ENCODE measurements at places on chromosomes 12 and 14. TPM values are rescaled to one million over a fixed set of nuclear protein-coding genes. Genes with fewer than 3 reads are reported as not detected.

- H3K4me1 ChIP-seq = no peaks in the 10 kb centered on the region
- H3K27ac ChIP-seq = no peak overlapping the region
- H3K4me3 ChIP-seq = no peak overlapping the region
- peaks cover 12% of the 10 kb centered on the region for H3K36me3 ChIP-seq
These were observed 23.5 kb downstream of the FGF23 start for GRCh38 chr12:4356041-4356327.

- H3K4me3 ChIP-seq = no peak overlapping the region
- no peak overlapping the region for H3K27ac ChIP-seq
- H3K36me3 ChIP-seq = no peaks in the 10 kb centered on the region
- H3K27me3 ChIP-seq = no peaks in the 10 kb centered on the region
These were observed 56.2 kb downstream of the MIPOL1 start for GRCh38 chr14:37253905-37254304.

DNA sequence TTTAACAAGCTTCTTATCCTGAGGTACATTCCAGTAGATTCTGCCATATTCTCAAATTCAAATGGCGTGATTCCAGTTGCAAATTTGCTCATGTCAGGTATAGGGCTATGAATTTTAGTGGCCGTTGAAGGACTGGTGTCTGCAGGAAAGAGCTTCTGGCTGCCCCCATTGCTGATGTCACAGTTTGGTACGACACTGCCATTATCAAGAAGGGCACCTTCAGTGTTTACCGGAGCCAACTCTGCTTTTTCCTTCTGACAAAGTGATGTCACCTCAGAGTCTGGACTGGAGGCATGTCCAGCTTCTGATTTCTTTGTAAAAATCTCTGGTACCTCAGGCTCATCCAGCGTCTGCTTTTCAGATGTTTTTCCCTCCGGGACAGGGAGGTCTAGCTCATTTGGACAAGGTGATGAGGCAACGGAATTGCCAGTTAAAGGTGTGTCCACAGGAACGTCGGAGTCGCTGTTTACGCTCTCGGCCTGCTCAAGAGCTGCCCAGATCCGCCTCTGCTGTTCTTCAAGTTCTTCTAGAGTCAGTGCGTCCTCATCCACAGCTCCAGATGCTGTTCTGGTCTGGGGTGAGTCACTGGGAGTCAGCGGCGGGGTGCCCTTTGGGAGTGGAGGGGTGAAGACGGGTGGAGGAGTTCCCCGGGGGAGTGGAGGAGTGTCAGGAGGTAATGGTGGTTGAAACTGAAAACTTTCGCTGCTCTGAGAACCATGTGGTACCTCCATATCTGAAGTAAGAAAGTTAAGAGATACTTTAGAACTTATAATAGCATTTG, 27.0 kb downstream of the ZCCHC8 start:
- H3K4me1 ChIP-seq = no peaks in the 10 kb centered on the region
- H3K27me3 ChIP-seq = no peaks in the 10 kb centered on the region

GRCh38 chr12:107670999-107671643, 14.5 kb upstream of the PWP1 start:
- DNase-seq = no peak
- no peak overlapping the region for H3K4me3 ChIP-seq
- no peak overlapping the region for H3K27ac ChIP-seq
- no peaks in the 10 kb centered on the region for H3K27me3 ChIP-seq
- no peaks in the 10 kb centered on the region for H3K36me3 ChIP-seq

GRCh38 chr12:5102261-5102789, 58.6 kb downstream of the KCNA5 start:
- no peak overlapping the region for H3K4me3 ChIP-seq
- H3K4me1 ChIP-seq = no peaks in the 10 kb centered on the region
- no peak for DNase-seq
- H3K27me3 ChIP-seq = no peaks in the 10 kb centered on the region
- H3K27ac ChIP-seq = no peak overlapping the region

- H3K4me3 ChIP-seq = no peak overlapping the region
- H3K36me3 ChIP-seq = no peaks in the 10 kb centered on the region
- H3K4me1 ChIP-seq = no peaks in the 10 kb centered on the region
- DNase-seq = no peak
These were observed 392.7 kb downstream of the RPS29 start for GRCh38 chr14:49193332-49194065.

DNA sequence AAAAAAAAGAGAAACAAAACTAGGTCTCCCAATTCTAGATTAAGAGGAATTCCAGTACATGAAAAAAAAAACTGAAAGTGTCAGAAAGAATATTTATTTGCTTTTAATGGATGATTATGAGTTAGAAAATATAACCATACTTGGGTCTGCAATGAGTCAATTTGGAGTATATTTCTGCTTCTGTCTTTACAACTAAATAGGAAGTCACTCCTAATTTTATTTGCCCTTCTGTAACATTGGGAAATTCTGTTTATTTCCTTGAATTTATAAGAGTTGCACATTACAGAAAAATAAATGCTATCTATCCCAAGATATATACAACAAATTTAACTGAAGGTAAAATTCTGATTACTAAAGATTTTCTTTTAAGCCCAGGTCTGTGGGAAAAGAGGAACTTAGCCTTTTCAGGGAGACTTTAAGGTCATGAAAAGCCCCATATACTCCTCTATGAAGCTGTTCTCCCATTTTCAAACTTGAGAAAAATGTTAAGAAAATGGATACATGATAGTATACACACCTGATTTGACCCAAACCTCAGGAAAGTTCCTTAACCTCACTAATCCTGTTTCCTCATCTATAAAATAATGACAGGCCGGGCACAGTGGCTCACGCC, 7.2 kb downstream of the SINHCAF start:
- peaks cover 12% of the 10 kb centered on the region for H3K4me1 ChIP-seq
- H3K4me3 ChIP-seq = no peak overlapping the region
- DNase-seq = no peak
- no peak overlapping the region for H3K27ac ChIP-seq
- no peaks in the 10 kb centered on the region for H3K27me3 ChIP-seq

- peak; percentile 11 for DNase-seq
- H3K27ac ChIP-seq = no peak overlapping the region
- H3K36me3 ChIP-seq = peaks cover 5% of the 10 kb centered on the region
- H3K4me3 ChIP-seq = no peak overlapping the region
- no peaks in the 10 kb centered on the region for H3K27me3 ChIP-seq
- peaks cover 17% of the 10 kb centered on the region for H3K4me1 ChIP-seq
These were observed 57.6 kb downstream of the BEGAIN start for GRCh38 chr14:100529561-100530031.

GRCh38 chr12:53173085-53173715, 7.3 kb upstream of the ZNF740 start:
- H3K27me3 ChIP-seq = no peaks in the 10 kb centered on the region
- H3K36me3 ChIP-seq = peaks cover 3% of the 10 kb centered on the region
- no peak for DNase-seq
- H3K4me3 ChIP-seq = no peak overlapping the region
- no peak overlapping the region for H3K27ac ChIP-seq

- H3K4me3 ChIP-seq = no peak overlapping the region
- H3K27ac ChIP-seq = no peak overlapping the region
- H3K4me1 ChIP-seq = no peaks in the 10 kb centered on the region
- no peaks in the 10 kb centered on the region for H3K36me3 ChIP-seq
These were observed 238.4 kb upstream of the USP15 start for GRCh38 chr12:62021808-62022207.

GRCh38 chr14:21408147-21408546, 24.3 kb upstream of the SUPT16H start:
- no peak for DNase-seq
- H3K4me1 ChIP-seq = no peaks in the 10 kb centered on the region
- peaks cover 88% of the 10 kb centered on the region for H3K36me3 ChIP-seq
- no peak overlapping the region for H3K4me3 ChIP-seq

GRCh38 chr12:109440851-109441490, 36.1 kb downstream of the KCTD10 start:
- no peak overlapping the region for H3K4me3 ChIP-seq
- H3K27ac ChIP-seq = no peak overlapping the region
- DNase-seq = no peak
- no peaks in the 10 kb centered on the region for H3K27me3 ChIP-seq
- no peaks in the 10 kb centered on the region for H3K36me3 ChIP-seq

- peak; percentile 19 for DNase-seq
- H3K4me3 ChIP-seq = no peak overlapping the region
- no peak overlapping the region for H3K27ac ChIP-seq
- no peaks in the 10 kb centered on the region for H3K36me3 ChIP-seq
These were observed 15.6 kb upstream of the CALM1 start for GRCh38 chr14:90381011-90381786.

DNA sequence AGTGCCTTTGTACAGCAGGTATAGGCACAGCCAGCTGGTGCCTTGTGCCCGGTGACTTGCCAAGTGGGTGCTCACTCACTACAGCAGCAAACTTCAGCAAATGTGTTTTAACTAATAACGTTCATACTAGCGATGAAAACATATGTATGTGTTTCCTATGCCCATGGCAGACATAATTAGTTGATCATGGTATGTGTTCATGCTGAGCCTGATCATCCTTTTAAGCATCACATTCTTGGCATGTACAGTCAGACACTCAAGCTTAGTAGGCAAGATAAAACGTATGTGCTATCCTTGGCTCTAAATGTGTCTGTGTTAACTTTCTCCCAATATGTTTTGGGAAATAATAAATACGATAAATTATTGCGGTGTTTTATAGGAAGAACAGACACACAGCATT, 55.6 kb downstream of the RASSF8 start:
- DNase-seq = no peak
- no peak overlapping the region for H3K4me3 ChIP-seq

DNA sequence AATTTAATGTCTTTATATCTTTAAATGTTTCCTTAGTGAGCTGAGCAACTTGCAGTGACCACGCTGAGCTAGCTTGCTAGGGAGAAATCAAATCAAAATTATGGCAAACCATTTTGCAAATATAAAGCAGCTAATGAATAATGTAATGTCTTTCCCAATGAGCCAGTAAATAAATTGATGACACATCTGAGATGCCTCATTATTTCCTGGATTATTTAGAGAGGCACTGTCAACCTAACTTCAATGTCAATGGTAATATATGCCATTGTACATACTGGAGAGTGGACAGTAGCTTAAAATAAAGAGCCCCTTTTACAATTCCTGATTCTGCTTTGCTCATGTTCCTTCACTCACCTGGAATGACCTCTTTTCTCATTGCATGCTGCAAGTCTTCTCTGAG, 182.6 kb downstream of the PHLDA1 start:
- no peak overlapping the region for H3K4me3 ChIP-seq
- no peaks in the 10 kb centered on the region for H3K27me3 ChIP-seq
- no peak for DNase-seq
- no peaks in the 10 kb centered on the region for H3K36me3 ChIP-seq
- H3K4me1 ChIP-seq = no peaks in the 10 kb centered on the region
- H3K27ac ChIP-seq = no peak overlapping the region

DNA sequence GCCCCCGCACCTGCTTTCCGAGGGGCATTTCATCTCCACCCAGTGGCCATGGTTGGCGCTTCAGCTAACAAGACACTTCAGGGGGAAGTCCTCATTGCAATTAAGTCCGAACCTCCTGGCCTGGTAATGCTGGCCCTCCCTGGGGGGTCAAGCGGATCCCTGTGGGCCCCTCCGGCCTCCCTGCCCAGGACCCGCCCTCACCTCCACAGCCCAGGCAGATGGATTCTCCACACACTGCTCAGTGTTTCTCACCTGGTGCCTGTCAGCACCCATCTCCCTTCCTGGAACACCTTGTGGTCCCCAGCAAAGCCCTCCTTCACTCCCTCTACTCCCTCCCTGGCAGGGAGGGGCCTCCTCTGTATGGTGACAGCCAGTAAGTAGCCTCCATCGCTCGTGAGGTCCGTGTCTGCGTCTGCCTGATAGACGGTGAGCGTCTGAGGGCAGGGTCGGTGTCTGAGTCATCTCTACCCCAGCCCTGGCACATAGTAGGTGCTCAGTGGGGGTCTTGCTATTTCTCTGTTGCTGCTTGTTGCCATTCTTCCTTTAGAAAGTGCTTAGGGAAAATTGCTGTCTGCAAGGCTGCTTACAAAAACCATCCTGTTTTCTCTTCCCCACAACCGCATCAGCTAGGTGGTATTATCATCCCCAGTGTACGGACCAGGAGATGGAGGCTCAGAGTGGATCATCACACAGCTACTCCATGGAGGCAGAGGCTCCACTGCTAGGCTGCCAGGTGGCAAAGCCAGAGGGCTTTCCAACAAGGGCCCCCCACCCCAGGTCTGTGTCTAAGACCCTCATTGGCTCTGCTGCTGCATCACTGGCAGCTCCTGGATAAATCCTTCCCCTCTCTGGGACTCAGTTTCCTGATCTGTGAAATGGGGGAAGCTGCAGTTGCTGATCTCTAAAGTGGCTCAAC, 39.7 kb upstream of the EML1 start:
- DNase-seq = no peak
- no peak overlapping the region for H3K4me3 ChIP-seq
- H3K36me3 ChIP-seq = no peaks in the 10 kb centered on the region
- no peak overlapping the region for H3K27ac ChIP-seq
- H3K27me3 ChIP-seq = peaks cover 4% of the 10 kb centered on the region

DNA sequence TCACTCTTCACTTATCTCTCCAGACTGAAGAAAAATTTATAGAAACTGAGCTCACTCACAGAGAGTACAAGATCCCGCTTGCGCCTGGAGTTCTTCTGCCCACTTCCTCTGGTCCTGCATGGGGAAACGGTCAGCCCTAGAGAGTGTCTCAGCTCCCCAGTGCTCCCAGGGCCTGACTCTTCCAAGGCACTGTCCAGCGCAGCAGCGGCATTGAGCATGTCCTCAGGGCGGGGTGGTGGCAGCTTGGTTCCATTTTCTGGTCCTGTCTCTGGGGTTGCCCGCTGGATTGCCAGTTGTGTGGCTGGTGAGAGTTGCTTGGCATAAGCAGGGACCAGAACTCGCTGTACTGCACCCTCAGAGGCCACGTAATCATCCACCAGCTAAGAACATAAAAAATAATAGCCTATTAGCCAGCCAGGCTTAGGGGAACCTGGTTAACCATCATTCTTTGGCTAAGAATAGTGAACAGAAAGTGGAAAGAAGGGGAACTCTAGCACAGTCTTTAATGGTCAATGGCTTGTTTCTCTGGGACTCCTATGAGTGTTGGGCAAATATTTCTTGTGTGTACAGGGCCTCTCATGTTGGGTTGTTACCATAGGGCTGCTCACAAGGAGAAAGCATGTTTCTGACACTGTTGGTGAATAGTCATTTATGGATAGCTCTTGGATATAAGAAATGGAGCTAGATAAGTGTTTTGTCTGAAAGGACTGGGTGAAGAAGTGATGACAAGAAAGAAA, 13.7 kb upstream of the AJUBA start:
- H3K4me1 ChIP-seq = no peaks in the 10 kb centered on the region
- peaks cover 18% of the 10 kb centered on the region for H3K36me3 ChIP-seq
- no peaks in the 10 kb centered on the region for H3K27me3 ChIP-seq
- no peak overlapping the region for H3K4me3 ChIP-seq
- DNase-seq = no peak
- H3K27ac ChIP-seq = no peak overlapping the region

The CACNA2D4 gene
- 26.5 TPM for total RNA-seq

The RNASE7 gene
- total RNA-seq = not detected

The APOLD1 gene
- 1.6 TPM for total RNA-seq

The MRPL51 gene
- total RNA-seq = 45.4 TPM

The ISM2 gene
- not detected for total RNA-seq

The CYP27B1 gene
- total RNA-seq = 1.1 TPM

The CAPRIN2 gene
- total RNA-seq = 38.7 TPM

The ERO1A gene
- total RNA-seq = 35.4 TPM

The ZNF84 gene
- total RNA-seq = 26.1 TPM

The NANOG gene
- total RNA-seq = not detected
